ENCODE measurements at places on chromosomes 7 and 10.

DNA sequence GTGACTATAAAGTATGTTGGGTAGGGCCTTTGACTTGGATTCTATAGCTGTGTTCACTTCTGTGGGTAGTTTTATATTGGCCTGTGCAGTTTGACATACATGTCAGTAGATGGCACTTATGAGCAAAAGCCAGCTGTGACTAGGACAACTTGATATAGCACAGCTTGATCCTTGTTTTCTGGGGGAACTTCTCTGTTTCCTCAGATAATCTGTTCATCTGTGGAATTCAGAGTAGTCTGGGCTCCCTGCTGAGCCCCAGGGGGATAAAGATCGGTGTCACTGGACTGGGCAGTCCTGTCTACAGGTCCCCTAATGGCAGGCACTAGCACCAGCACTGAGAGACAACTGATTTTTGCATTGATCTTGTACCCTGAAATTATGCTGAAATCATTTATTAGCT is 25.4 kb downstream of the CYP2C9 start:
- DNase-seq, result peak; percentile 47

DNA sequence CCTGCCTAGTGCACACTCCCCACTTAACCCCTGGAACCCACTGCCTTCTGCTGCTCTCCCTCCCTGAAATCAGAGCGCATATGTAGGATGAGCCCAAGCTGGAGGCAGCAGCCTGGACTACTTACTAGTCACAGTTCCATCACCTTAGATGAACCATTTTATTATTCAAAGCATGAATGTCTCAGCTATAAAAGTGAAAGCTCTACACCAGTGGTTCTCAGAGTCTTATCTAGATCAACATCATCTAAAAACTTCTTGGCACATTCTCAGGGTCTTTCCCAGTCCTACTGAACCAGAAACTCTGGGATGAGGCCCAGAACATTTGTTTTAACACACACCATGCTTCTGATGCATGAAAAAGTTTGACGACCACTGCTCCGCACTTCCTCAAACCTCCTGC is 100.3 kb upstream of the ANK3 start:
- DNase-seq, result no peak

DNA sequence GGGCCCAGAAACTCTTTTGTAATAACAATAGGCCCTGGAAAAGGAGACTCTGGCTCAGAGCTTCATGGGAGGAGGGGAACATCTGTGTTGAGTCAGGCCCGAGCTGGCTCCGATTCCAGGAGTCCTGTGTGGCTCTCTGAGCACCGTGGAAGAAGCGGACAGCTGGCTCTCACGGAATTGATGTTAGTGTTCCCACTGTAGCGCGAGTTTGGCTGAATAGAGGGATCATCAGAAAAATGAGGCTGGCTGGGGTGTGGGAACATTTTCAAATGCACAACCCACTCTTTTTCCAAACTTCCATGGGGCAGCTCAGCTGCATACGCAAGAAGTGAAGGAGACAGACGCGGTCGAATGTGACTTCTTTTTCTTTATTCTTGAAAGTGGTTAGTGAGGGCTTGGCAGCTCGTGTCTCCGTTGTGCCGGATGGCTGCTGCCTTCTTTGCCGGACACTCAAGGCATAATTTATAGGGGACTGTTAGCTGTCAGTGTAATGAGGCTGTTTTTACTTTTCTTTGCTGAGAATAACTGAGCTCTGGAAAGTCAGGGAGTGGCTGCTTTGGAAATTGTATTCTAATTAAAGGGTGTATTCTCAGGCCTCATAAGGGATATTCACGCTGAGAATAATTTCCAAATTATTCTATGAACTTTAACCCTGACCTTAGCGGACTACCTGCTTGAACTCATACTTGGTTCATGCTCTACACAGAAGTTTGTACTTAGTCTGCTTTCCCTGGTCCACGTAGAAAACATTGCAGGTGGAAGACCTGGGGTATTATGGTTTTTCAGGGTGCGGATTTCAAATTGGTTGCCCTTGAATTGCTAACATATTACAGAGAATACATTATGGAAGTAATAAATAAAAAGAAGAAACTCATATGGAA is 23.1 kb downstream of the MDFIC start:
- DNase-seq, result no peak

DNA sequence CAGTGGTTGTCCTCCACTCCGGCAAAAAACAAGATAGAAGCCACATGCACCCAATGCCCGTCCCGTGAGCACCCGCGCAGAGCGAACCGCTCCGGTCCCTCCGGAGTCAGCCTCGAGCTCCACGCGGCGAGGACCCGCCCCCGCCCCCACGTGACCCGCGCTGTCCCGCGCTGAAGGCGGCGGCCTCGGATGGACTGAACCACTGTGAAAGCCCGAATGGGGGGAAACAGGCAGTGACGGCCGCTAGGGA is 766 bp upstream of the EIF3B start:
- DNase-seq, result peak; percentile 54

DNA sequence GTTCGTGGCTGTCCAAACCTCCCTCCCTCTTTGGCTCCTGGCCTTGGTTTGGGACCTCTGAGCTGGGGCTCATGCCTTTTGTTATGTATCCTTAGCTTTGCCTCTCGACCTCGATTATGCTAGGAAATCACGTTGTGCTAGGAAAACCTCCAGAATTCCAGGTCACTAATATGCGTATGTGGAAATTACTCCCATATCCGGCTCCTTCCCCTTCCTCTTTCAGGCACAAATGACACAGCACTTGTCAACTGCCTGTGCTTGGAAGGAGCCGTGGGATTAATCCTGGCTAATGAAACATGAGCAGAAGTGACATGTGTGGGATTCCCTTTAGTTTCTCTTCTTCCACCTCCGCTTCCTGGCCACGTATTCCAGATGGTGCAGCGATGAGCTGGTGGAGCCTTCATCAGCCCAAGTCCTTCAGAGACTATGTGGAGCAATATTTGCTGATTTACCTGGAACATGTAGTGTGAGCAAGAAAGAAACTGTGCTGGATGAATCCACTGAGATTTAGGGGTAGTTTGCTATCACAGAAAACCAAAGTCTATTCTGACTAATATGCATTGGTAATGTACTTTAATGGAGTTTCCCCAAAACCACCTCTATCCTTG is 149.2 kb downstream of the REEP3 start:
- DNase-seq, result peak; percentile 39
